Dorsolateral prefrontal cortex (tissue), 122 donors: ENCODE measurements at places on chromosomes 2 and 18.

GRCh38 chr2:16257322-16258028, 317.1 kb downstream of the MYCN start:
- no peak for DNase-seq

- DNase-seq: no peak
These were observed 80.7 kb downstream of the FHOD3 start for GRCh38 chr18:36378205-36378604.

DNA sequence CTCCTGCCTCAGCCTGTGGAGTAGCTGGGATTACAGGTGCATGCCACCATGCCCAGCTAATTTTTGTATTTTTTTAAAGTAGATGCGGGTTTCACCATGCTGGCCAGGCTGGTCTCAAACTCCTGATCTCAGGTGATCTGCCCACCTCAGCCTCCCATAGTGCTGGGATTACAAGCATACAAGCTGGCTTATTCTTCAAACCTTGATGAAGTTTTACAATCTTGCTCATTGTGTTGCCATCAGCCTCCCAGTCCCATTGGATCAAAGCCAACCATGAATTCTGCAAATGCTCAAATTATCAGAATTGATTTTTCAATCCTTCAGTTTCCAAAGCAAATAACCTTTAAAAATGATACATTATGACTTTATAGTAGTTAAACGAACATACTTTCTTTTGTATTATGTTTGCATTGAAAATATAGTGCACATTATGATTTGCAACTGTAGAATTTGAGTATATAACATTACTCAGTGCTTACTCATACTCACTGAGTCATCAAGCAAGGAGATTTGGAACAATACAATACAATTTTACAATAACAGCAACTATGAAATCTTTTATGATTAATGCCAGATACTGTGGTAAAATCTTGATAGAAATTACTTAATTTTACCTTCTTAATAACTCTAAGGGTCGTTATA, 1491.9 kb upstream of the CELF4 start:
- no peak for DNase-seq

DNA sequence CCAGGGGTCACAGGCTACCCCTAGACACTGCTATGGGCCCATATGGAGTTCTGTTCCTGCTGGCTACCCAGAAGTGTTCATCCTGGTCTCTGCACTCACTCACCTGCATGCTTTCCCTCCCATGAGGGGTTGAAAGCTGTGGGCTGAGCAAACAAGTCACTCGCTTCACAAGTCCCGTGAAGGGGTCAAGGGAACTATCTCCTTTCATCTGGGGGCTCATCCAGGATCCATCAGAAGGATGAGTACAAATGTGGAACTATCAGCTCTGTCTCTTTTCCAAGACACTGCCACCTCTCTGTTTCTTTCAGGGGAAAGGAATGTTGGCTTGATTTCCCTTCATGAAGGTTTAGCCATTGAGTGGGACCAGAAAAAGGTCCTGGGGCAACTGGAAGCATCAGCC, 21.7 kb downstream of the SULT1C4 start:
- DNase-seq: no peak

DNA sequence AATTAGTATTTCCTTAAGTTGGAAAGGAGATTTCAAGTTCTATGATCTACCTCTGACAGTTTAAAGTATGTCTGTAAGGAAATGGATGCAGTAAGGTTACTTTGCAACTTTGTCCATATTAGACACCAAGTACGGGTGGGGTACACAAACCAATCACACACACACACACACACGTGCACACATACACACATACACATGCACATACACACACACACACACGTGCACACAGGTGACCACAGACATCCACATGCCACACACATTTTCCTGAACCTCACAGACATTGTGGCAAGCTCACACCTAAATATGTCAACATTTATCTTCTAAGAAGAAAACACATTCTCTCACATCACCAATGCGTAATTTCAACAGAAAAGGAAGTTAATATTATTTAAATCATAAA, 165.9 kb downstream of the MYT1L start:
- no peak for DNase-seq

DNA sequence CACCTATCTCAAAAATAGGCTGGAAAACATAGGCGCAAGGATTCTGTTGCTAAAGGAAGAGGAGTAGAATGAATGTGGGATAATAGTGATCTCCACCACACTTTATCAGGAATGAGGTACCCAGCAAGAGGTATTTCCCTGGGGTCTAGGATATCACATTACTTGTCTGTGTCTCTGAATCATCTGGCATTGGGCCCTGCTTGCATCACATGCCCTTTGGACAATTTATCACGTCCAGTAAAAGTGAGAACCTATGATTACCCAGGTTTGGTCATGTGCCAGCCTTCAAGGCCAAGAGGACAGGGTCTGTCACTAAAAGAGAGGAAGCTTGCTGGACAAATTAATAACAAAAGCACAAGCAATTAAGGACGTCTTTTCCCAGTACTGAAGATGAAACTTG, 11.4 kb upstream of the TRAPPC8 start:
- DNase-seq: no peak

DNA sequence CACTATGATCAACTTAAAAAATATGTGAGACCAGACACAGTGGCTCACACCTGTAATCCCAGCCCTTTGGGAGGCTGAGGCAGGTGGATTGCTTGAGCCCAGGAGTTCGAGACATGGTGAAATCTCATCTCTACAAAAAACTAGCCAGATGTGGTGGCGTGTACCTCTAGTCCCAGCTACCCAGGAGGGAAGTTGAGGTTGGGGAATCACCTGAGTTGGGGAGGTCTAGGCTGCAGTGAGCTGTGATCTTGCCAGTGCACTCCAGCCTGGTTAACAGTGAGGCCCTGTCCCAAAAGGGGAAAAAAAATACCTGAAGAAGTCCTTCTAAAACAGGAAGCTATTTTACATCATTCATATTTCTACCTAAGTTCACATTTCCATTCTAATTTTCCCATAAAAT, 144.0 kb downstream of the EML6 start:
- no peak for DNase-seq

- DNase-seq: no peak
These were observed 73.2 kb downstream of the LRRFIP1 start for GRCh38 chr2:237700512-237701032.

DNA sequence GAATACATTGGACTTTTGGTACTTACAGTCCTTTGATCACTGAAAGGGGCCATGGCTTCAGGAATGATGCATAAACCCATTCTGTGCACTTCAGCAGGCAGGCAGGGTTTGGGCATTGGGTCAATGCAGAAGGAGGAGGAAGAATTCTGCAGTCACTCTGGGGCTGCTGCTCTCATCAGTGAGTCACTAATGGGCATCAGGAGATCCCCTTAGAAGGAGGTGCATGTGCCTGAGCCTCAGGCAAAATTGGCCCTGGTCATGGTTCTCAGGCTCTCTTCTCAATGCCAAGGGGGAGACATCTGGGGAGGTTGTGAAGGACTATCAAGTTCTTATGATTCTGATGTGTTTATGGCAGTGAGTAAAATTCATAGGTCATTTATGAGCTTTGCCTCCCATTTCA, 52.0 kb upstream of the TNP1 start:
- DNase-seq: no peak

- DNase-seq: no peak
These were observed 46.6 kb upstream of the RMDN2 start for GRCh38 chr2:37878536-37878935.

GRCh38 chr2:231877533-231878456, 48.4 kb downstream of the NPPC start:
- no peak for DNase-seq

- DNase-seq: no peak
These were observed 57.6 kb upstream of the IL1RL1 start for GRCh38 chr2:102253753-102254150.

GRCh38 chr2:47134386-47135090, 20.6 kb downstream of the STPG4 start:
- DNase-seq: no peak

GRCh38 chr2:187550857-187551256, 3.4 kb downstream of the TFPI start:
- DNase-seq: no peak

DNA sequence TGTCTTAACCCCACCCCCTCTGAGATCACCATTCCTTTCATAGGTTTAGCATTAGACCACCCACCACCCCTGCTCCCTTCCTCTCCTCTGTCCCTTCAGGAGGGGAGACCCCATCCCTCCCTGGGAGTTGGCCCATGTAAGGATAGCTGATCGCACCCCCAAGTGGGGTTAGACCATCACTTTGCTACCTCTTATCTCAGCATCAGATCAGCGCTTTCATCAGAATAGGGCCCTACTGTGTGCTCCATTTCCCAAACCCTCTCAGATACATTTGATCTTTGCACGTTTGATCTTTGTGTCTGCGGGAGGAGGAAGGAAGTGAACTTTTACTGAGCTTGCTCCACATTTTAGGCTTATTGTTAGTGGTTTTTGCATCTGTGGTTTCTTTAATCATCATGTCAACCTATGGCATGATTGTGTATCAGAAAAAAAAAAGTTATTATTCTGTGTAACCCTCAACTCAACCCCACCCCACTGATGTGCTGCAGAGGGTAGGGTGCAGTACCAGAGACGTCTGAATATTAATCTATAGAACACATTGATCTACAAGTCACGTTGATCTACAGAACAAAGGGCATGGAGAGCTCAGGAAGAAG, 81.2 kb downstream of the PDCL3 start:
- DNase-seq: no peak

- DNase-seq: no peak
These were observed 2.8 kb downstream of the CYTIP start for GRCh38 chr2:157441072-157441454.

DNA sequence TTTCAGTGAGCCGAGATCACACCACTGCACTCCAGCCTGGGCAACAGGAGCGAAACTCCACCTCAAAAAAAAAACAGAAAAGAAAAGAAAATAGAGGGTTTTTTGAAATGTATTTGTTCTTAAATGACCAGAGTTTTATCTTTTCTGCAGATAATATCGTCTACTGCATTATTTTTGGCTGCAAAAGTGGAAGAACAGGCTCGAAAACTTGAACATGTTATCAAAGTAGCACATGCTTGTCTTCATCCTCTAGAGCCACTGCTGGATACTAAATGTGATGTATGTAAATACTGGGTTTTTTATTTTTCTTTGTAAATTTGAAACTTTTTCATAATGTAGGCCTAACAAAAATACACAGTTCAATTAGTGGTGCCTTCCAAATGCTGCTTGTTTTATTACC, 18.1 kb downstream of the CCNT2 start:
- DNase-seq: no peak

- no peak for DNase-seq
These were observed 24.1 kb downstream of the PRKD3 start for GRCh38 chr2:37300578-37300977.

DNA sequence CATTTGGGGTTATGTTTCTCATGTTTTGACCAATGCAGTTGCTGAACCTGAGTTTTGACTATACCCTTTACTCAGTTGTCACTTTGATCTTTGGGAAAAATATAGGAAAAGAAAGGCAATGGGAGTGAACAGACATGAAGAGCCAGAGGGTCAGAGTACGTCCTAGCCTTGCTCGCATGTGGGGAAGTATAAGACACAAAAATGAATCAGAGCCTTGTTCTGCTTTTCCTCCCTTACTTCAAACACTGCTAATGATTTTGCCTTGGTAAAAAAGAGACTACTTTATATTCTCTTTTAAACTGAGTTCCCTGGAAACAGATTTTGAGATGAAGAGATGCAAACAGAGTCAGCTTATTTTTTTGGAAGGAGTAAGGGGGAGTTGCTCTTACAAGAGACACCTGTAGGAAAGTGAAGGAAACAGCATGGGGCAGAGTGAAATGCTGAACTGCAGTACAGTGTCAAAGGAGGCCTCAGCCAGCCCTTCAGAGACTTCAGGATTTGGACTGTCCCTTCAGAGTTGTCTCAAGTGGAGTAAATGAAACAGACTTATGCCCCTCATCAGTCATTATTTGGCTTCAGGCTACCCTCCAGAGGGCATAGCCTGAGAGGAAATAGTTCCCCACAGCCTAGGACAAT, 11.1 kb upstream of the FAP start:
- DNase-seq: no peak

GRCh38 chr2:113930448-113930847, 40.6 kb downstream of the ACTR3 start:
- no peak for DNase-seq

DNA sequence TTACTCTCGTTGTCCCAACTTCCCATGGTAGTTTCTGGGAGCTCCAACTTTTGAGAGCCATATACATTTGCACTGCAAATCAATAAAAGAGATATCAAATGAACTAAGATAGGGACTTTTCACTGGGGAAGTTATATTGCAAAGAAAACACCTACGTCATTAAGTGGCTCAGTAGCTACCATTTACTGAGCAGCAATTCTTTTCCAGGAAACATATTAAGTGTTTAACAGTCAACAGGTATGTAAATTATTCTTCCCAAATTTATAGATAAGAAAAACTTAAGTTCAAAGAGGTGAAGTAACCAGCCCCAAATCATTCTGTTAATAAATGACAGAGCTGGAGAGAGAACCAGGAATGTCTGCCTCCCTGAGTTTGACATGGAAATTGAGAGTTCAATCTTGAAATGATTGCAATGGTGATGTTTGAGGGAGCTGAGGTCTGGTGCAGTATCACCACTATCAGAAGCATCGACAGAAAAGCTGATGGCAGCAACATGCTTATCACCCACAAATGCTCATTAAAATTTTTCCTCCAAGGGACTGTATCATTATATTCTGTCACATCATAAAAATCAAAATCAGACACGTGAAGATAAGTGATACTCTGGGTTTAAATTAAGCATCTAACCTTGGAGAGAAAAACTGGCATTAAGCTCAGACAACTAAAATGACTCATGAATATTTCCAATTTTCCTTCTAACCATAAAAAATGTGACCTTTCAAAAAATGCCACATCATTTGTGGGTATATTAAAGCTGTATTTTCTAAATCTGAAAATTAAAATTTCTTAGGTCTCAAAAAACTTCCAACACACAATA, 43.4 kb downstream of the GAREM1 start:
- no peak for DNase-seq

DNA sequence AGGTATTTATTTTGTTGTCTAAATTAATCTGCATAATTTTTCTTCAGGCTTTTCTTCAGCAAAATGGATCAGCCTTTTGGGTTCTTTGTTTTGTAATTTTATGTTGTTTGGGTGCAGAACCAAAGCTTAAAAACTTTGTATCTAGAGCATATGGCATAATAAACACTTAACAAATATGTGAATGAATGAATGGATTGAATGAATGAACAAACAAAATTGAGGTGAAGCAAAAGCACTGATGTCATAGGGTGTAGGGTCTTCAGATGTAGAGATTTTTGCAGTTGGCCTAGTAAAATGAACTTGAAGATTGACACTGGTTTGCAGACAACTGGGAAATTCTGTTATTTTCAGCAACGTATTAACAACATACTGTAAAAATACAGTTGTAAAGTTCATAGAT, 17.3 kb downstream of the VAPA start:
- no peak for DNase-seq

GRCh38 chr2:222604749-222605515, 51.0 kb downstream of the FARSB start:
- DNase-seq: no peak
